SW 1271 (cell line): ENCODE measurements at places on chromosomes 3 and 15.

DNA sequence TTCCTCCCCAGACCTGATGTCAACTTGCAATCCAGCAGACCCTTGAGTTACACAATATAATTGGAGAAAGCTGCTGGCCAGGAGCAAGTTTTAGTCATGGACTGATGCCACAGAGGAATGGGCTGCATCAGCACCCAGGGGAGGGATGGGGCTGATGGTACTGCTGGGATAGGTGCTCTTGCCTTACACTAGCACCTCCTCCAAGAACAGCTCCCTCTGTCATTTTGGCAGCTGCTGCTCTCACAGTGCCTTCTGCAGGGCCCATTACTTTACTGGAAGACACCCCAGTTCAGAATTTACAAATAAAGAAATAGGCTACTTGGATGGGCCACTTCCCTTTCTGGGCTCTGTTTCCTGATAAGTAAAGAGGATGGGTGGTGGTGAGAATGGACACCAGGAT lies 85.3 kb upstream of the RORA start:
- DNase-seq, result no peak

GRCh38 chr3:14243782-14244181 lies 65.2 kb downstream of the LSM3 start:
- no peak for DNase-seq

DNA sequence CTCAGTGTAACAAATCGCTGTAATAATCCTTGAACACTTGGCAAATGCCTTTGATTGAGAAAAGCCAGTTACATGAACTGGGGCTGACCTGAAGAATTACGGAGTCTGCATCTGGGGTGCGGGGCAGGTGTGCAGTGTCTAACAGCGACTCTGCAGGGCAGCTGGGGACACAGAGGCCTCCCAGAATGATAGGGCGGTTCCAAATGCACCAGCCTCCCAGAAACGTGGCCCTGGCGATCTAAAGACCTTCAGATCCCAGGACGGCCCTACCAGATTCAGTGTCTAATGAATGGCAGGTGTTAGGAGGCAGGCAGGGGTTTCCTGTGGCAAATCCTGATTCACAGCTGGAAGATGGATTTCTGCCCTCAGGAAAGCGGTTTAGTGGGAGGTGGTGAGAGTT lies 100.5 kb upstream of the RGMA start:
- no peak for DNase-seq

- no peak for DNase-seq
Measured at GRCh38 chr15:31346367-31347066, 19.9 kb downstream of the KLF13 start.

DNA sequence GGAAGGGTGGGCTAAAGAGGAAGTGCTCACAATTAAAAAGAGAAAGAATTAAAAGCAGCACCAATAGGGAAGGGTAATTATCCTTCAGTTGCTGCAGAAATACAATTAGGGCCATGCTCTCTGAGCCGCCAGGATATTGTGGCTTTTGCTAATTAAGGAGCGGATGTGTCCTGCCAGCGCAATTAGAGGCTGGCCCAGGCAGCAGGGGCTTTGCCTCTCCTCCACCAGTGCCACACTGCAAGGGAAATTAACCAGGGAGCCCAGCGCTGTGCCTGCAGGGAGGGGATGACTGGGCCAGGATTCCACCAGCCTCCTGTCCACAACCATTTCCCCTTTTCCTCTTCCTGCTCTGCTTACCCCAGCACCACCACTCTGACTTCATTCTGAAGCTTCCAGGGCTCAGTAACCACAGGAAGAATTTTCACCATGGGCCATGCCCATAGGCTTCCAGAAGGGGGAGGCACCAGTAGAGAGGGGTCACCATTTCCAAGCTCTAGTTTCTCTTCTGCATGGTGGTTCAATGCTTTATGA lies 10.4 kb upstream of the AEN start:
- no peak for DNase-seq

GRCh38 chr3:69941439-69942176 lies 57.9 kb upstream of the SAMMSON start:
- no peak for DNase-seq

DNA sequence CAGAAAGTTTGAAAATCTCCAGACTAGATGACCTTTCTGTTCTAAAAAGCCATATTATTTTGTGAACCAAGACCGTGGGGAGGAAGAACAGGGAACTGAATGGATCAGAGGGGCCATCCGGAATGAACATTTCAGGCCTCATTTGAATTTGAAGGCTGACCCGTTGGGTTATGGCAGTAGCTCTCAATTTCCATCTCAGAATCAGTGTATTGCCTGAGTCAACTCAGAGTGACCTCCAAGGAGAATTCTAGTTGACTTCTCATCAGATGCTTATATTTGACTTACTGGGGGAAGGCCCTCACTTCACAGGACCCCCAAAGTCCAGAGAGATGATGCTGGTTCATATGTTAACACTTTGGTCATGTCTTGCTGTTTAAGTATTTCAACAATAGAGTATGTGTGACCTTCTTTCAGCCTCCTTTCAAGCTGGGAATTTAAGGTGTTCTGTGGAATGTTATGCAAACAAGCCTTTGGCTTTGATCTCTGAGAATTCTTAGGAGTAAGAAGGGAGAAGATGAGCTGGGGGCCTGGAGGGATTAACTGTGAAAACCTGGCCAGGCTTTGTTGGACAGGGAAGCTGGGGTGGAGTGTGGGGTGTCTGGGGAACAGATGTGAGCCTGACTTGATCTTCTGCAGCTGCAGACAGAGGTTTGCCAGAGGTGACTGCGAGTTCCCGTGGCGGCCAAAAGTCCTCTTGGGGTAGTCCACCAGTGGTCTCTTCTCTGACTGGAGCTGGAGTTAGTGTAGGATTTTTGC lies 111.2 kb upstream of the RGMA start:
- no peak for DNase-seq

DNA sequence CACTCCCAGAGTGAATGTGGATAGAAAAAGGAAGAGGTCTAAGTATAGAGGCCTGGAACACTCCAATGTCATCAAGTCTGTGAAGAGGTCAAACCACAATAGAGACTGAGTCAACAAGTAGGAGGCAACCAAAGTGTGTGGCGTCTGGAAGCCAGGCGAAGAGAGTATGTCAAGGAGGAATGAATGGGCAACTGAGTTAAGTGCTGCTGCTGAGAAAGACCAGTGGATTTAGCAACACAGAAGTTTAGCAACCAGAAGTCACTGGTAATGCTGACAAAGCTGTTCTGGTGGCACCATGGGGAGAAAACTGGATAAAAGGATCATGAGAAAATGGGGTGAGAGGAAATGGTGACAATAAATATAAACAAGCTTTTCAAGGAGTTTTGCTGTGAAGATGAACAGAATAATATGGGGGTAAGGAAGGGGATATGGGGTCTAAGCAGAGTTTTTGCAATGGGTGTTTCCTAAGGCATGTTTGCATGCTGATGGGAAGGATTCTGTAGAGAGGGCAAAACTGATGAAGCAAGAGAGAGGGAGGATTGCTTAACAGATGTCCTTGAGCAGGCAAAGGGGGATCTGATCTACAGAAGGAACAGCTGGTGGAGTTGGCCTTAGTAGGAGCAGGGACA lies 38.4 kb downstream of the PCOLCE2 start:
- DNase-seq, result peak; percentile 39

DNA sequence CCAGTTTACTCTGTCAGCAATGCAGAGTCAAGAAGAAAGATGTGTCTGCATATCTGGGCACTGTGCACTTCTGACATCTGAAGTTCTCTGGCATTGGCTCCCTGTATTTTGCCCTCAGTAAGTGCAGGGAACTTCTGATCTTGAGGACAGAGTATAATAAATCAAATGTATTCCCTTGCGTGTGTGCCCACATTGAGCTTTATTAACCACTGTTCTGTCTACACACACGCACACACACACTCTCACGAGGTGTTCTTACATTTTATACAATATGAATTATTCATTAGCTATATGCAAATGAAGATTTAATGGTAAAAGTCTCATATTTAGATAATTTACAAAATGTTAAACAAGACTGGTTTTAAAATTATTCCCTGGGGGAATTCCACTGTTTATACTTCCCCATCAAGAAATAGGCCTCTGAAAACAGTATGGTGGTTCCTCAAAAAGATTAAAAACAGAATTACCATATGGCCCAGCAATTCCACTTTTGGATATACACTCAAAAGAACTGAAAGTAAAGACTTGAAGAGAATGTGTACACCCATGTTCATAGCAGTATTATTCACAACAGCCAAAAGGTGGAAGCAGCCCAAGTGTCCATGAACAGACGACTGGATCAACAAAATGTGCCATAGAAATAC lies 24.6 kb upstream of the ANPEP start:
- DNase-seq, result no peak

DNA sequence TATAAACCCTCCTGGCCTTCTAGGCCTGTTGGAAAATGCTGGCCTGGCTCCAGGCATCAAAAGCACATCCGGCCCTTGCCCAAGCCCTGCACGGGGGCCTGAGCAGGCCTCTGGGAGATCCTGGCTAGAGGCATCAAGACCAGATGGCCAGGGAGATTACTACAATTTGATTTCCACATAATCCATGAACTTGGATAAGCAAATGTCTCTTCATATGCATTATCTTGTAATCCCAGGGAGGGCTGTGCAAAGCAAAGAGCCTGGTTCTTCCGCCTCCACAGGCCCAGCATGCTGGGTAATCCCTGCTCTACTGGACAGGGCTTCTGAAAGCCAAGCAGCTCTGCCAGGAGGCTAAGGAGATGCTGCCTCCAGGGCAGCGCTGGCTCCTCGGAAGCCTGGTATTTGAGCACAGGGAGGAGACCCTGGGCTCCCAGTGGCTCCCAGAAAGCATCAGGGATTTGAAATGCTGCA lies 18.2 kb downstream of the MRPL46 start:
- no peak for DNase-seq

DNA sequence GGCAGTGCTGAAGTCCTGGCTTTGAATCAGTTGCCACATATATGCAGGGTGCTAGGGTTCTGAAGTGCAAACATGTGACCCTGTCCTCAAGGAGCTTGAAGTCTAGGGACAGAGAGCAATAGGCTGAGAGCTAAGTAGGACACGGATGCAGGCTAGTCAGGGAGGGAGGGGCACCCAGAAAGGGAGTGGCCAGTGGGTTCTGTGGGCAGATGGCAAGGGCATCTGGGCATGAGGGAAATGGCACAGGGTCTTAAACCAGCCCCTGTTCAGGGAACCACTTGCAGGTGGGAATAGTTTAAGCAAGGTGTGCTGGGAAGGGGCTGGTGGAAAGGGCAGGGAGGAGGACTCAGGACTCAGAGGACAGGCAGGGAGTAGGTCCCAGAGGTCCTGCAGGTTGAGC lies 46.4 kb upstream of the EPHB1 start:
- DNase-seq, result no peak
